Activated CD4-positive, alpha-beta T cell treated with anti-CD3 and anti-CD28 coated beads for 1 hour (primary cell): ENCODE measurements at places on chromosomes 2 and 18.

DNA sequence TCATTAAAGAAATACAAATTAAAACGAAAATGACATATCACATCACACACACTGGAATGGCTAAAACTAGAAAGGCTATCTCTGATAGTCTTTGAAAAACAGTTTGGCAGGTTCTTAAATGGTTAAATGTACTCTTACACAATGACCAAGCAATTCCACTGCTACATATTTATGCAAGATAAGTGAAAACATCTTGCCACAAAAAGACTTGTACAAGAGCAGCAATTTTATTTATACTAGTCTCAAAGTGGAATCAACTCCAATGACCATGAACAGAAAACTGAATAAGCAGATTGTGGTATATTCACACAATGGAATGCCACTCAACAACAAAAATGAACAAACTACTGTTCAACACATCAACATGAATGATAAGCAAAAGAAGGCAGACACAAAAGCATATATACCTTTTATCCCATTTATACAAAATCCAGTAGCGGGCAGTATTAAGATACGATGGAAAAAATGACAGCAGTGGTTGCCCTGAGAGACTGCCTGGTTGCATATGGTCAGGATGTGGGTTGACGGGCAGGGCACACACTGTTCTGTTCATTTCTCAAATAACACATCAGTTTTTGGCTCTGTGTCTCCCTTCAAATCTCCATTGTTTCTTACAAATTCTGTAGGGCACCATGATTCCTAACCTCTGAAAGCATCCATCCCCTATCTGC, 25.4 kb downstream of the SP100 start:
- no peak for DNase-seq

DNA sequence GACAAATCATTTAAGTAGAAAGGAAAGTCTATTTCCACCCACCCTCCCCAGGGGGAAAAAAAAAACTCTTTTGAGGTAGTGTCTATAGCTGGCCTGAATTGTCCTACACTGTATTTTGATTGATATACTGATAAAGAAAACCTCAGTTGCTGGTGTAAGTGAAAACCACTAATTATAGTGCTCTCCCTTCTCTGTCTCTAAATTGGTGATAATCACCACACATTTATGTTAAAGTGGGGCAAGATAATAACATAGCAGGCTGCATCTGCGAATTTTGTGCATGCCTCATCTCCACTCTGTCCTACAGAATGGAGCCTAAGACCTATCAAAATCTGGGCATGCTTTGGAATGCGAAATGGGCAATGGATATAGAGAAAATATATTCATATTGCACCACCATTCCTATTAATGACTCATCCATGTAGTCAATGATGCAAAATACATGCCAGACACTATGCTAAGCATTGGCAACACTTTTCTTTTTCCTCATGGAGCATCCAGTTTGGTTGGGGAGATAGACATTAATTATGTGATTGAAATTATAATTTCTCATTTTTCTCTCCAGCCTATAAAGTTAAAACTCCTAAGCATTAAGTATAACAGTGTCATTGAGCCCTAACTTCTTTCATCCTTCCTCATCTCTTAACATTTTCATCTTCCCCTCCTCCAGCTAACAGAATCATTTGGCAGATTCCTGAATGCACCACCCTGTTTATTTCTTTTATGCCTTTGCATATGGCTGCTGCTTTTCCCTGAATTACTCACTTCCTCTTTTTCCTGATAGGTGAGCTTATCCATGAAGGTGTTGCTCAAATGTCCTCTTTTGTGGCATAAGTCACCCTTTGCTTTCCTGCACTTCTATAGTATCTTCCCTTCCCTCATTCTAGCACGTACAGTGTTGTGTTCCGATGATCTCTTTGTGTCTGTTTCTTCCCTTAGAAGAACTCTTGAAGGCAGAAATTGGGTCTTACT, 58.2 kb downstream of the SLC9A2 start:
- no peak for DNase-seq

DNA sequence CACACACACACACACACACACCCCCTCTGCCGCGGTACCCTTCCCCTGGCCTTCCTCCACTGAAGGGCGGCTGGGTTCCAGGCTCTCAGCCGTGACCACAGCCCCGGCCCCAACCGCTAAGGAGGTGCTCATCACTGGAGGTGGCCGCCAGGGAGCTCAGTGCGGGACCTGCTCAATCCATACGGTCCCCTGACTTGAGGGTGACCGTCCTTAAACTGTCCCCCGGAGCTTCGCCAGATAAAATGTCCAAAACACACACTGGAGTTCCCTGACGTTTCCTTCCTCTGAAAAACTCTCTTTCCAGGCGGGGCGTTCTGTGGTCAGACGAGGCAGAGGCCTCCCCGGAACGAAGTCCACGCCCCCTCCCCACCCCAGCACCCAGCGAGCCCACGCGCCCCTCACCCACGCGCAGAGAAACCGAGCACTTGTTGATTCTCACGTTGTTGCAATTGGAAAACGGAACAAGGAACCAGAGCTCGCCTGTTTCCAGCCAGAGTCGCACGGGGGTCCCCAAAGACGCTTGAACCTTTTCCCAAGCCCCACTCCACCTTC, 1.4 kb downstream of the MBP start:
- DNase-seq = no peak

DNA sequence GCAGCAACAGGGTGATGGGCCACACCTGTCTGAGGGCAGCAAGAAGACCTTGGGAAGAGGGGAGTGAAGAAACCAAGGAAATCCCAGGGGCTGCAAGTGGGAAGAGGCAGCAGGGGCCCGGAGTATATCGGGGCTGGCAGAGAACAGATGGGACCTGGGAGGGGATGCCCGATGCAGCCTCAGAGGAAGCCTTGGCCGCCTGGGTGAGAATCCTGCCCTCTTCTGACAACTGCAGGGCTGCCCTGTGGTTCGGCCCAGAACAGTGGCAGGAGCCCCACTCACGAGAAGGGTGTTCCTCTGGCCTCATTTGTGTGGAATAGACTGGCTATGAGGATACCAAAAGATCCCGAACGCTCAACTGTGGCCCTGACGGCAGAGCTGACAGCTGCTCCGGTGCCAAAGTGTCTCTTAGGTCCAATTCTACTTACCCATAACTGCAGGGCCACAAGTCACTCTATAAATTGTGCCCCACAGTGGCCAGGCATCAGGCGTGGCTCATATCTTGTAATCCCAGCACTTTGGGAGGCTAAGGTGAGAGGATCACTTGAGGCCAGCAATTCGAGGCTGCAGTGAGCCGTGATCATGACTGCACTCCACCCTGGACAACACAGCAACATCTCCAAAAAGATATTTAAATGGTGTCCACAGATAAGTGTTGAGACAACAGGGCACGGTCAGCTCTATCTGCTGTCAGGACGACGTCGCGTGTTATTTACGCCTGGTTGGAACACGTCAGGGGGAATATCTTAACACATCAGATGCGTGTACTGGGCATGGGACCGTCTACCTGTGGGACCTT, 23.6 kb upstream of the ID2 start:
- DNase-seq = no peak

GRCh38 chr2:19009510-19009909, 348.9 kb downstream of the OSR1 start:
- DNase-seq = no peak

DNA sequence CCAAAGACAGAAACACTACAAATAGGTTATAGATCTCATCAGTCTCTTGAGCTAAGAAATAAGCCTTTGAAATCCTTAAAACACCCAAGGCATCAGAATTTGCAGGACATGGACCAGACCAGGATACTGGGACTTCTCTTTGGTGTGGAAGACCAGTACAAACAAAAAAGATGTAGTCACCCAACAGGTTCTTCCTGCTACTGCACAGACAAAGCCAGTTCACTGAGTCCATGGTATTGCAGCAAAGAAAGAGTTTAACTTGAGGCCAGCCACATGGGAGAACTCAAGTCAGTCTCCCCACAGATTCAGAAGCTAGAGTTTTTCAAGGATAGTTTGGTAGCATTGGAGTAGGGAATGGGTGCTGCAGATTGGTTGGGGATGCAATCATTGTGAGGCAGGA, 169.6 kb upstream of the NDUFV2 start:
- DNase-seq = no peak

GRCh38 chr2:88131201-88131998, 3.5 kb upstream of the FABP1 start:
- DNase-seq = no peak

GRCh38 chr18:42106784-42107183, 151.8 kb downstream of the PIK3C3 start:
- no peak for DNase-seq

DNA sequence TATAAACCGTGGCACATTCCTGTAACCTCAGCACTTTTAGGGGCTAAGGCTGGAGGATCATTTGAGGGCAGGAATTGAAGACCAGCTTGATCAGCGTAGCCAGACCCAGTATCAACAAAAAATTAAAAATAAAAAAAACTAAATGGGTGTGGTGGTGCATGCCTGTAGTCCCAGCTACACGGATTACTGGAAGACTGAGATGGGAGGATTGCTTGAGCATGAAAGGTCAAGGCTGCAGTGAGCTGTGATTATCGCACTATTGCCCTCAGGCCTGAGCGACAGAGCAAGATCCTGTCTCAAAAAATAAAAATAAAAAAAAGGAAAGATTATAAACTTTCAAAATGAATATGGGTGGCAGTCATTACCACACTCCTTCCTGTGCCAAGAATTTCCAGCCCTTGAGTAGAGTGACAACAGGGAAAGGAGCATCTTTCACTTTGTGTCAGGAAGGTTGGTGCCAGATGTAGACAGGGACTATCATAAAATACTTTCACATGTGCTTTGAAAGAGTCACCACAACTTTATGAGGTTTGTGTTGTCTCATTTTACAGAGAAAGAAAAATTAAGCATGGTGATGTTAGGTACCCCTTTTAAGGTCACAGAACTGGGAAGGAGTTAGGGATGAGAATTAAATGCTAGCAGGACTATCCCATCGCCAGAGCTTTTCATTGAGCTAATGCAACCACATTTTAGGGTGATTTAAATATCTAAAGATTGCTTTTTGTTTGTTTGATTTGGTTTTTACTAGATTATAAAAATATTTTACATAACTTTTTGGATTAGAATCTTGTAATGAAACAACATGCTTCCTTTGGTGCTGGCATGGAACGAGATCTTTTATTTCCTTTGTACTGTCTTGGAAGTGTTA, 1617.4 kb upstream of the ACVR2A start:
- DNase-seq = no peak

DNA sequence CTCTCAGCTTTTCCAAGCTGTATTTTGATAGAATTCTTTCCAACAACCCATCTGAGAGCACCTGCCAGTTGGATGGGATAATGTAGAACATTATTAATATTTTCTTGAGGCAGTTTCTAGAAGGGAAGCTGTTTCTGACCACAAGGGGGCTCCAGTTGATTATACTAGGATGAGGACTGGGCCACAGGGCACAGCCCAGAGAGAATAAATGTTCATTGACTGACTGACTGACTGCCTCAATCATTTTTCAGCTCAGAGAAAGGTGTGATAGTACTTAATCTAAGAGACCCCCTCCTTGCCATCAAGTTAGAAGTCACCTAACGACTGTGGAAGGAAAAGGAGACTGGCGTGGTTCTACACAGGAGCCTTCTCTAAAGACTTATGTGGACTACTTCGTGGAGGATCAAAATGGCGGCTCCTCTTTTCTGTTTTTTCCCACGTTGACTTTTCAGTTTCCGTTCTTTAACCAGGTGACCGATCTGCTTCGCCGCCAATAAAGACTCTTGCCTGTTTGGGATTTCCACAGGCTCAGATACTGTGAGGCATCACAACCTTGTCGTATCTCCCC, 31.9 kb upstream of the CREG2 start:
- DNase-seq = peak; percentile 18

DNA sequence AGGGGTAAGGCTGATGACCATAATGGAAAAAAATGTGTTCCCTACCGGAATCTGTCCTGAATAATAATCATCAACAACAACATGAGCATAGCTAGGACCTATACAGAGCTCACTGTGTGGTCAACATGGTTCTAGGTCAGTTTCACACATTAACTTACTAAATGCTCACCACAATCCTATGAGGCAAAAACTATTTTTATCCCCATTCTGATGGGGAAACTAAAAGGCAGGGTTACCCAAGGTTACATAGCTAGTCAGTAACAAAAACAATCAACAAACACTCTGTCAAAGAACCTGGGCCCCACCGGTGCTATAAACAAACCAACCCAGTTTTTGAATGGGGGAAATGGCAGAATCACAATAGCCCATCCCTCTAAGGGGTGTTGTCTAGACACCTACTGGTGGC, 40.1 kb downstream of the AOX1 start:
- no peak for DNase-seq

DNA sequence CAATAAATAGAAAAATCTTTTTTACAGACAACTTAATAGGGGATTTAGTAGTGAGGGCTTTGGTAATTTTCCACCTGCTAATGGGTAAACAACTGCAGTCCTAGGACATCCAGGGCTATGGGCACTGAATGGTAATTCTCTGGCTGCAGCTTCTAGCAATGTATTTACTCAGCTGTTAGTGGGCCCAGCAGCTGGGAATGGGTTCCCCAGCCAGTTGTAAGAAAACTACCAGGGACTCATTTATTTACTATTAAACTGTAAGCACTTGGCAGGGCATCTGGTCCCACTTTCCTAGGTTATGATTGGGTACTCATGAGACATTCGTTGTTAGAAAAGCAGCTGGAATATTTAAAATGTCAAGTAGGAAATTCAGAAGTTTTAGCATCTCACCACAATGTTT, 363.8 kb upstream of the TRIB2 start:
- no peak for DNase-seq

DNA sequence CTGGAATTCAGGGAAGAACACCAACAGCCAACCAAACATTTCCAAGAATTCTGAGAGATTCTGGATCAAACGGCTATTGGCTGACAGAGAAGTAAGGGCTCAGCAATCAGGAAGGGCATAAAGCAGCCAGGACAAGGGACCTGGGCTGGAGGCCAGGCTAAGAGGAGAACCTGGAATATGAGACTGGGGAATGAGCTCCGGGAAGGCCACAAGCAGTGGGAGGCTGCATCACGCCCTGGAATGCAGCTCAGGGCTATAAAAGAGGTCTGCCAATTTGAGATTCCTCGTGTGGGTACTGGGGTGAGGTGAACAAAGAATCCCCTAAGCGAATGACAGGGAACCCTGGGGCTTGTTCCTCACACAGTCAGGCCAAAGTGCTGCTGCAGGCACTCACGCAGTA, 60.4 kb downstream of the ANO7 start:
- no peak for DNase-seq

DNA sequence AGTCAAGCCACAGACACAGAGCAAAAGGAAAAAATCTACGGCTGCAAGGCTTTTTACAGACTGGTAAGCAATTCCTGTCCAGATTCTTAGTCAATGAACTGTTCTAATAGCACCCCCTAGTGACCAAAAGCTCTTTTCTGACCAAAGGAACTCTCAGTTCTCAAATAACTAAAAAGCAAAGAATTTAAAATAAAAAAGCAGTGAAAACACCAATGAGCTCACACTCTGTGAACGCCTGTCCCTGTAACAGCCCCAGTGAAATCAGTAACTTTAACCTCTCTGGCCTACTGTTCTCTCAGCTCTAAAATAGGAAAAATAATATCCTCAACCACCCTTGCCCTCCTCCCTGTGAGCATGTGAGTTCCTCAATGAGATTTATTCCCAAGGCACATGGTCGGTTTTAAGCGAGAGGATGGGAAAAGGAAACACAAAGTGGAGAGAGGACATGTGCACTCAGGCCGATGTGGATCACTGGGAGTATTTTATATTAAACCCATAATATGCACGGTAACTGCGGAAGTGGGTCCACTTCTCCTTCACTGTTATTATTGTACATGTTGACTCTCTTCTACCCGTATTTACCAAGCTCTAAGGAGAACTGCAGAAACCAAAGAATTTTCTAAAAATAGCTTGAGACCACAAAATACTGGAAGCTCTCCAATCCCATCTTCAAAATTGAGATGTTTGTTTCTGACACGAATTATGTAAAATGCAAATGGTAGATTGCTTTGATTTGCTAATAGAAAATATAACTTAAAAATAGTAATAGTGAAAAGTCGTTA, 128.5 kb downstream of the STK39 start:
- no peak for DNase-seq
